ENCODE measurements at places on chromosomes 16 and 17.

GRCh38 chr17:17822189-17822588, 14.6 kb downstream of the SREBF1 start:
- ATAC-seq = no peak

GRCh38 chr16:85386467-85387170, 226.5 kb upstream of the GSE1 start:
- no peak for ATAC-seq

- no peak for ATAC-seq
Measured at GRCh38 chr16:22070361-22071330, 21.7 kb upstream of the VWA3A start.

GRCh38 chr16:7646821-7647500, 314.3 kb downstream of the RBFOX1 start:
- no peak for ATAC-seq

- peak; percentile 33 for ATAC-seq
Measured at GRCh38 chr17:27536781-27537180, 80.5 kb downstream of the KSR1 start.

GRCh38 chr17:27651411-27652345, 20.7 kb downstream of the LGALS9 start:
- ATAC-seq = peak; percentile 60

GRCh38 chr17:6755731-6756184, at the start of gene XAF1:
TSS of gene XAF1 (plus strand) at chr17:6756046. CDS start at chr17:6756079, 33 bp downstream.
- ATAC-seq = peak; percentile 66

DNA sequence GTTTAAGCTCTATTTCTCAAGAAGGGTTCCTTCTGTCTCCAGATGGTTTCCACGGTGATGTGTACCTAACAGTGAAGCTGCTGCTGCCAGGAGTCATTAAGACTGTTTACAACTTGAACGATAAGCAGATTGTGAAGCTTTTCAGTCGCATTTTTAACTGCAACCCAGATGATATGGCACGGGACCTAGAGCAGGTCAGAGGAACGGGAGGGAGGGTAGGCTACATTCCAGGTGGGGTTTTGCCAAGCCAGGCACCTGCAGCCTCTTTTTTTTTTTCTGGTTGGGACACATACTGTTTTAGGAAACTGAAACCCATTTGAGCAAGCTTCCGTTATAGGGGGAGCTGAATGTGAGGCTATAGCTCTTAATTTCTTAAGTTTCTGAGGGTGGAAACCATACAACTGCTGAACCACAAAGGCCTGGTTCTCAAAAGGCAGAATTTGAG, 10.6 kb downstream of the LIG3 start:
- no peak for ATAC-seq

DNA sequence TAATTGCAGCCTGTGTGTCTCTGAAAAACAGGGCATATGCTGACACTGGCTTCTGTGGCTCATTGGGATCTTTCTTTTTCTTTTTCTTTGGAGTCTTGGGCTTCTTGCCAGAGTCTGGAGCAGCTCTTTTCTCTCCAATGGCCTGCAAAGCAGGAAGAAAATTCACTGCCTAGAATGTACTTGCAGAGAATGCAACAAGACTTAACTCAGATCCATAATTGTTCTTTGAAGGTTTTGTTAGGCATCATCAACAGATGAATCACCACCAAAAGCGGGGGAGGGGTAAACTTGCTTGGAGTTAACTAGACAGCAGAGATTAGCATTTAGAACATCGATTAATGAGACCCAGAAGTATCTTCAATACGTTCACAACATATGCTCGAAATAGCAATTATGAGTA, 100.9 kb downstream of the TOX3 start:
- no peak for ATAC-seq

- ATAC-seq = no peak
Measured at GRCh38 chr17:79811868-79812352, 15.0 kb upstream of the CBX8 start.

DNA sequence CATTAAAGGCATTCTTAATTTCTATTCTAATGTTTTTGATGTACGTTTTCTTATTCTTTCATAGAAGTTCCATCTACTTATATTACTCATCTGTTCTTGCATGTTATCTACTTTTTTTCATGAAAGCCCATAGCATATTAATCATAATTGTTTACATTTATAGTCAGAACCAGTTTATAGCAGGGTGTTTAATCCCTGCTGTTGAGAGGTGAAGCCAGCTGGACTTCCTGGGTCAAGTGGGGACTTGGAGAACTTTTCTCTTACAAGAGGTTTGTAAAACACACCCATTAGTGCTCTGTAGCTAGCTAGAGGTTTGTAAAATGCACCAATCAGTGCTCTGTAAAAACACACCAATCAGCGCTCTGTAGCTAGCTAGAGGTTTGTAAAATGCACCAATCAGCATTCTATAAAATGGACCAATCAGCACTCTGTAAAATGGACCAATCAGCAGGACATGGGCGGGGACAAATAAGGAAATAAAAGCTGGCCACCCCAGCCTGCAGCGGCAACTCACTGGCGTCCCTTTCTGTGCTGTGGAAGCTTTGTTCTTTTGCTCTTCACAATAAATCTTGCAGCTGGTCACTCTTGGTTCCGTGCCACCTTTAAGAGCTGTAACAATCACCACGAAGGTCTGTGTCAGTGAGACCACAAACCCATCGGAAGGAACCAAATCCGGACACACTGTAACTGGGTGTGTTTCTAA, 120.6 kb downstream of the TANC2 start:
- ATAC-seq = no peak

GRCh38 chr16:84079664-84080063, 37.1 kb upstream of the SLC38A8 start:
- ATAC-seq = no peak

DNA sequence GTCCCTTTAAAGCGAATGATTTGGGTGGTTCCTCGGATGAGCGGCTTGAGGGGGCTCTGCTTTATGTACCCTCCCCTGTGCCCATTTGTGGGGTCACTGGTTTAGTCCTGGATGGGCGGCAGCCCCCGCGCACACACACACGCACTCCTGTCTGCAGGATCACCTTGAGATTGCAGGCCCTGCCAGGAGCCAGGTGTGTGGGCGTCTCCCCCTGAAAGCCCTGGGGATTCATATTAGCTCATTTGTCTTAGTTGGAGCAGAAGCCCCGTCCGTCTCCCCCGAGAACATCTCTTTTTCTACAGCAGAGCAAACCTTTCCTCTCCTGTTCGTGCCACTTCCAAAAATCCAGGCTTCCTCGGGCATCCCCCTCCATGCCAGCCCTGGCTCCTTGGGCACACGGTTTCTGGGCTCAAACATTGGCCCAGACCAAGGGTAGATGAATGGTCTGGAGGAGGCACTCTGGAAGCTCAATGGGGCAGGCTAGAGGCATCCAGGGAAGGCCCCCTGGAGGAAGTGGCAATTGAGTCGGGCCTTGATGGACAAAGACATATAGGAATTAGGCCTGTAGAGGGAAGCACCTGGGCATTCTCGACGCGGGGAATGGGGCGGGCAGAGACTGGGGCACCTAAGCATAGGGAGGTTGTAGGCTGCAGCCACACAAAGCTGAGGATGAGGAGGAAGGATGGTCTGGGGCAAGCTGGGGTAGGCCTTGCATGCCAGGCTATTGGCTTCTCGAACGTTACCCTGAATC, 218.5 kb upstream of the GSE1 start:
- no peak for ATAC-seq

GRCh38 chr17:44005527-44006271, 1.3 kb downstream of the NAGS start:
- ATAC-seq = peak; percentile 37

- ATAC-seq = no peak
Measured at GRCh38 chr17:31745964-31746600, 113.0 kb downstream of the COPRS start.

DNA sequence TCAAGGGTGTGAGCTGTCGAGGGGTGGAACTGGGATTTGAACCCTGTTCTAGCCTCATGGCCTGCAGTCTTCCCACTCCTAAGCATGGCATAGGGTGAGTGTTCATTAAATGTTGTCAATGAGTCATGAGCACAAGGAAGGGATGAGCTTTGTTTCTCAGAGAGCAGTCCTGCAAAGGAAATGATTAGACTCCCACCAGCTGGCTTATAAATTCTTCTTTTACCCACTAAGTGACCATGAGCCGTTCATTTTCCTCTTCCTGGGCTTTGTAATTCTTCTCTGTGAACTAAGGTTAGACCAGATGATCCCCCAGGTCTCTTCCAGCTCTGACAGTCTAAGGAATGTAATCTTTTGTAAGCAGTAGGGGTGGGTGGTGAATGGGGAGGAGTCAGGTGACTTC, 47.9 kb upstream of the HNF1B start:
- no peak for ATAC-seq

GRCh38 chr17:58246104-58246740, 7.8 kb downstream of the LPO start:
- ATAC-seq = no peak

- no peak for ATAC-seq
Measured at GRCh38 chr17:4953451-4953961, 2.6 kb downstream of the ENO3 start.

GRCh38 chr17:7982173-7982572, 20.2 kb upstream of the GUCY2D start:
- peak; percentile 81 for ATAC-seq

DNA sequence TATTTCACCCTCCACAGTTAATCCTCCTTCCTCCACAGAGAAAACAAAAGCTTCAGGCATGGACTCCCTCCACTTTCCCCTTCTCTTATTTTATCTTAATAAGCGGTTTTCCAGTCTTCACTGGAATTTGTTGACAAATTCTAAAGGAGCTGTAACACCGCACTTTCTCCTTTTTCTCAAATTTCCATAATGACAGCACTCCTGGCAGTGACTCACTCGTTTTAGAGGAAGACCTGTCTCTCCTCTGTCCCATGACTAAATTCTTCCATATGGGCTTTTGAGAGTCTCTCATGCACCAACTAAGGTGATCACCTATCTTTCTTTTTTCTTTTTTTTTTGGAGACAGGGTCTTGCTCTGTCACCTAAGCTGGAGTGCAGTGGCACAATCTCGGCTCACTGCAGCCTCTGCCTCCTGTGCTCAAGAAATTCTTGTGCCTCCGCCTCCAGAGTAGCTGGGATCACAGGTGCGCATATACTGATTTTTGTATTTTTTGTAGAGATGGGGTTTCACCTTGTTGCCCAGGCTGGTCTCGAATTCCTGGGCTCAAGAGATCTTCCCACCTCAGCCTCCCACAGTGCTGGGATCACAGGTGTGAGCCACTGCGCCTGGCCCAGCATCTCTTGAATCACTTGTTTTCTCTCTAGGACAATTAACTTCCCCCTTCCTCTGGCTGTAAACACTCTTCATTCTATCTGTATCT, 7.7 kb downstream of the ITGAM start:
- ATAC-seq = peak; percentile 45

DNA sequence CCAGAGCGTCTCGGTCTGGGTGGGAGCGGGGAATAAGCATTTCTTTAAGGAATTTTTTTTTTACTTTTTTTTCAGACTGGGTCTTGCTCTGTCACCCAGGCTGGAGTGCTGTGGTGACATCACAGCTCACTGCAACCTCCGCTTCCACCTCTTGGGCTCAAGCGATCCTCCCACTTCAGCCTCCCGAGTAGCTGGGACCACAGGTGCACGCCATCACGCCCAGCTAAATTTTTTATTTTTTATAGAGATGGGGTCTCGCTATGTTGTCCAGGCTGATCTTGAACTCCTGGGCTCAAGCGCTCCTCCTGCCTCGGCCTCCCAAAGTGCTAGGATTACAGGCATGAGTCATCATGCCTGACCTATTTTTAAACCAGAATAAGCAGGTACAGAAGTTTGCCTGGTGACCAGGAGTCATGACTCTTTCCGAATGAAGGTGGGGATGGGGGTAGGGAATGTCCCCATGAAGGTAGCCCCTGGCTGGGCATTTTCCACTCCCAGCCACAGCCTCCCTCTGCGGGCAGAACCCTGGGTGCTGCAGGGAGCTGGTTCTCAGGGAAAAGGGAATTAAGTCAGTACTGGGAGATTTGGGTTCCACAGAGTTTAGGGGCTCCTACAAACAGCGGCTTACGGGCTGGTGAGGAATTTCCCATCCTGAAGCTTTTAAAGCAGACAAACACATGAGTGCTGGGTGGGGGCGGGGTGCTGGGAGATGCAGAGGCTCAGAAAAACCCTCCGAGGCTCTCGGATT, 48.3 kb downstream of the TBC1D16 start:
- peak; percentile 11 for ATAC-seq

- ATAC-seq = no peak
Measured at GRCh38 chr16:3590736-3591435, 13.7 kb upstream of the NLRC3 start.

DNA sequence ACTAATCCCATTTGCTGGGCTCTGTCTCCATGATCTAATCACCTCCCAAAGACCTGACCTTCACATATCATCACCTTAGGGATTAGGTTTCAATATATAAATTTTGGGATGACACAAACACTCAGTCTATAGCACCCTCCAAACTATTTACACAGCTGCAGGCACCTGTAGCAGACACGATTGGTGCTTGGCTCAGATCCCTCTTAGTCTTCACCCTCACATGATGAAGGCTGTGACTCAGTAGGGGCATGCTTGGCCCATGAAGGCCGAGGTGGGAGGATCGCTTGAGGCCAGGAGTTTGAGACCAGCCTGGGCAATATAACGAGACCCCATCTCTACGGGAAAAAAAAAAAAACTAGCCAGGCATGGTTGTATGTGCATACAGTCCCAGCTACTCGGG, 73.5 kb downstream of the HS3ST2 start:
- no peak for ATAC-seq

GRCh38 chr16:12557786-12558185, 245.9 kb downstream of the CPPED1 start:
- no peak for ATAC-seq

DNA sequence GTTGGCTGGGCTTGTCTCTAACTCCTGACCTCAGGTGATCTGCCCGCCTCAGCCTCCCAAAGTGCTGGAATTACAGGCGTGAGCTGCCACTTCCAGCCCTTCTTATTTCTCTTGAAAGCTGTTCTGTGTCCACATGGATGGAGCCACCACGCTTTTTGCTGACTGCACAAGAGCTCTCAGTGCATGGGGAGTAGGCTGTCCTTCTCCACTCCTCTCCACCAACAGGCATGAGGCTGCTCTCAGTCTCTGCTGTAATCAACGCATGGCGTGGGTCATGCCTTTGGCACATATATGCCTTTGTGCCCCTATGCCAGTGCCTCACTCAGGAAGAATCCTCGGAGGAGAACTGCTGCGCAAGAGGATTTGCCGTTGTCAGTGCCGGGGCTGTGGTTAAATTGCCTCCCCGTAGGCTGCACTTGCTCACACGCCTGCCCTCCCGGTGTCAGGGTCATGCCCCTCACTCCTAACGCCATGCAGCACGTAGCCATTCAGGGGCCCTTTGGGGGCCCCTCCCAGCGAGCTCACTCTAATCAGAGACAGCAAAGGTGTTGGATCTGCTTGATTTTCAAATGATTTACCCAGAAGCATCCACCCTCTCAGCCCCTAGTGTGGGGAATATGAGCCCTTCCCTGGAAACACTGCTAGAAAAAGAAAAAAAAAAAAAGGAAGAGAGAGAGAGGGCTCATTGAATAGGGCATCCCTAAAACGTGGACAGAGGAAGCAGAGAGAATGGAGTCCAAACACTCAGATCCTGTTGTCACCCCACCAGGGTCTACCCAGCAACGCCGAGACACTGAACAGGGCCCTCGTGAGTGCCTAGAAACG, 47.5 kb upstream of the ZCCHC14 start:
- no peak for ATAC-seq

- no peak for ATAC-seq
Measured at GRCh38 chr17:62925267-62925836, 40.7 kb upstream of the TANC2 start.

All from activated T-helper 17 cell treated with anti-CD3 and anti-CD28 coated beads, Interleukin-2, amount 50 U/mL, for 72 hours (primary cell).